ENCODE measurements at places on chromosomes 1 and 21.

DNA sequence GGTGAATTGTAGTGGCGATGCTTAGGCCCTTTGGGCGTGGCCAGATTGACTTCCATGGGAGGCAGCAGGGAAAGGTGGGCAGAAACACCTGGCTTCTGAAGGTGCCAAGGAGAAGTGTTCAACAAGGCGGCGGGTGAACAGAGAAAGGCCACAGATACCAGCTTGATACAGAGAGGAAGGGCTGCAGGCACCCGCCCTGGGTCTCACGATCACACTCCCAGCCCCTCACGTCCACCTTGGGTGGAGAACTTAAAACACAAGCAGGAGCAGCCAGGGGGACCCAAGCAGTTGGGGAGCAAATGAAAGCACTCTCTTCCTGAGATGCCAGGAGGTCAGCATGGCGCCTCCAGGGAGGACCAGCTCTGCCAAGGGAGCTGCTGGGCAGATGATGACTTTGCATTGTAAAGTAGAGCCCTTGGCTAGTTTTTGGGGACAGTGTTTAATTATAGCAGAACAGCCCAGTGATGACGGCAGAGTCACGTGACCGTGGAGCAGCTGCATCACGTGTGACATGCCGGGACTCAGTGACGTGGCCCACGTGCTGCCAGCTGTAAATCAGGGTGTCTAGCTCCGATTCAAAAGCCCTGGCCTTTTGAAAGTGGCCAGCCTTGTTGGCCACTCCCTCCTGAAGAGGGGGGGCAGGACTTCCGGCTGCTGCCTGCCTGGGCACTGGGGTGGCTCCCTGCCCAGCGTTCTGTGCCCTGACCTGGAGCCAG is 19.0 kb downstream of the SLC37A1 start:
- peak; percentile 92 for DNase-seq

GRCh38 chr21:45854690-45855247 is 126.8 kb upstream of the COL6A1 start:
- no peak for DNase-seq

GRCh38 chr1:203504400-203505250 is 10.7 kb downstream of the OPTC start:
- DNase-seq, result peak; percentile 80

DNA sequence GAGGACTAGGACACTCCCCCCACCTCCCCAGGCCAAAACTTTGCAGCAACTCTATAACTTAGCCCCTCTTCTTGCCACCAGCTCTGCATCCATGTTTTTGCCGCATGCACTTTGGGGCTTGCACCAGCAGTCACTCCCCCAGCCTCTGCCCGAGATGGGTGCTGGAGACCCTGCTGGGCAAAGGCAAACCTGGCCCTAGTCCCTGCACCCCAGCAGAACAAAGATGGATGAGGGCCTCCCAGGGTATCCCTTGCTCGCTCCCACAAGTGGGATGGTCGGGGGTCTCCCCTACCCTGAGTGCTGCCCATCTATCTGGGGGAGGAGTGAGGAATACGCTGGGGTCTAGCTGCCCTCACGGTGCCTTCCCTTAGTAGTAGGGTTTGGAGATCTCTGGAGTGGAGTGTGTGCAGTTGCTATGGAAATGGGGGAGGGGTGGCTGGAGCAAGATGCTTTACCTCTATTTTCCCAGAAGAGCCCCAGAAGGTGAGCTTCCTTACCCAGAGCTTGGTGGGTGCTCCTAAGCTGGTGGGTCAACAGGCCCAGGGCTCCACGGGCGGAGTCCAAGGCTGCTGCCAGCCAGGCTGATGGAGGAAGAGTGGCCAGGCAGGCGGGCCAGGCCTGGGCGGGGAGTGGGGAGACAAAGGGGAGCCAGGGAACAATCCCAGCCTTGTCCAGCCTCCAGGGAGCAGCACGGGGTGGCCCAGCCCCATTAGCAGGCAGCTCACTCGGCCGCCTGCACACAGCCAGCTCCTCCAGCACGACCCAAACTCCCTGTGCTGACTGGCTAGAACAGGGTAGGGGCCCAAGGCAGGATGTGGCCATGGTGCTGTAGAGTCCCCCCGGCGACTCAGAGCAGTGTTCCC is at the start of gene PAQR6:
Gene PAQR6 (minus strand): TSS at position 597 of the 863 bp plus-strand sequence. CDS start 1,325 bp downstream, outside the sequence.
- DNase-seq, result no peak

DNA sequence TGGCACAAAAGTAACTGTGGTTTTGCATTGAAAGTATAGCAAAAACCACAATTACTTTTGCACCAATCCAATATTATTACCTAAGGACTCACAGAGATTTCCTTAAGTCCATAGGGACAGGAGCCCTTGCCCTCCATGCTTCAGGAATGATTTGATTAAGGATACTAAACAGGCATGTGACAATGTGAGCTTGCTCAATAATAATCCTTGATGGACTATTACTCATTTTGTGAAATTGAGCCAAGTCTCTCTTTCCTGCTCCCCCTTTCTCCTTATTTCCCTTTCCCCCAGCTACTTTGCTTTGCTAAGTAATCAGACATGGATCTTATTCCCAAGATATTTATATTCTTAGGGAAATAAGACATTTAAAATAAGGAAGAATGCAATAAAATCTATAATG is 21.6 kb upstream of the RGL1 start:
- no peak for DNase-seq

- DNase-seq, result no peak
Observed at GRCh38 chr1:85311818-85312217, 35.4 kb upstream of the BCL10 start.

DNA sequence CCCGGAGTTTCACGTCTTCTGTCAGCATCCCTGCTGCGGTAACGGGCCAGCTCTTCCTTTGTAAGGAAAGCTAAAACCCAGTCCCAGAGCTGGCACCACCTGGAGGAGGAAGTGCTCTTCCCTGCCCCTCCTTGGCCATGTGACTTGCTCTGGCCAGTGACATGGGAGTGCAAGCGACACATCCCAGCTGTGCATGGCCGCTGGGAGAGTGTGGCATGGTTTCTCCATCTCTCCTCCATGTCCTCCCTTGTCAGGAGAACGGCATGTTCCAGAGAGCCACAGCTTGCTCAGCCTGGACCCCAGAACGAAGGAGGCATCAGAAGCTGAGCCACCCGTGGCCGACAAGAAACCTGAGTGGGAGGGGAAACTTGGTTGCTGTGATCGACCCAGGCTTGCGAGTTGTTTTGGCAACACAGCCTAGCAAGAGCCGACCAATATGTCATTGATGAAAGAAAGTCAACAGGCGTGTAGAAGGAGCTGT is 2.7 kb upstream of the PRXL2B start:
- DNase-seq, result peak; percentile 56
